ENCODE measurements at places on chromosomes 2 and 18. TPM values are rescaled to one million over a fixed set of nuclear protein-coding genes. Genes with fewer than 3 reads are reported as not detected.
A peak's percentile ranks its signal among the peaks of the same experiment; 100 is the strongest.

DNA sequence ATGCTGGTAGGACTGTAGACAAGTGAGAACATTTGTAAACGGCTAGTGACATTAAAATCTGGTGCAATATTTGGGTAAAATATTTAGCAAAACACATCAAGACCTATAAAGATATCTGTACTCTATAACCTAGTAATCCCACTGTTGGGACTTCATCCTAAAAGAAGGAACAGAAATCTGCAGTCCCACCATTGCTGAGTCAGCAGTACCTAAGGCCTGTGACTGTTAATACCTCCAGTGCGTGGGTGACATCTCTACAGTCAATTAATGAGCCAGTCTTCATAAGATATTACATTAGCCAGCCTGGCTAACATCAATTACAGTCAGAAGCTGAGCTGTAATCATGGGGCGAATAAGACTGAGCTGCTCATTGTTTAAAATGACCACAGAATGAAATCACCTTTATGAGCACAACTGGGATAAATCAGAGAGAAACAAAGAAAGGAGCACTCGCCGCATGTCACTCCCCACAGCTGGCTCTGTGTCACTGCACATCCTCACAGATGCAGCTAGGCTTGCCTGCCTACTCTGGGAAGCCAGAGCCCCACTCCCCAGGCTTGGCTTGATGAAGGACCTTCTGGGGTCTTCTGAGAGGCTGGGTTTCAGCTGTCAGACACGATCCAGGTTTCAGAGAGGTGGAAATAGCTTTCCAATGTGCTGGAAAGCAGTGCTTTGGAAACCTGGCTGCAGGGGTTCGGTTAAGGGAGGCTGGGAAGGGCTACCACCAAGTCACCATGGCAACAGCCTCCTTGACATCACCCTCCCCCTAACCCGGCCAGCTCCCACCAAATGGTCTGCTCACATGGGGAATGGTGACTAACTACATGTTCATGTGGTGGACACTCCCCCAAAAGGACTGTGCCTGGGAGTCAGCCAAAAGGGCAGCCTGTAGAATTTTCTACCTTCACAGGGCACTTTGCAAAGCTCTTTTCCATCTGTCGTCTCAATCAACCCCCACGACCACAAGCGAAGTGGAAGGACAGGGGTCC lies 145.0 kb downstream of the ZBTB7C start:
- H3K27ac ChIP-seq: no peak overlapping the region
- H3K4me1 ChIP-seq: no peaks in the 10 kb centered on the region
- DNase-seq: no peak
- no peaks in the 10 kb centered on the region for H3K36me3 ChIP-seq
- H3K4me3 ChIP-seq: no peak overlapping the region

- no peaks in the 10 kb centered on the region for H3K27me3 ChIP-seq
- H3K36me3 ChIP-seq: no peaks in the 10 kb centered on the region
- H3K4me3 ChIP-seq: no peak overlapping the region
- H3K4me1 ChIP-seq: no peaks in the 10 kb centered on the region
- H3K27ac ChIP-seq: no peak overlapping the region
- no peak for DNase-seq
Measured at GRCh38 chr18:69035756-69036155, 237.9 kb downstream of the CCDC102B start.

DNA sequence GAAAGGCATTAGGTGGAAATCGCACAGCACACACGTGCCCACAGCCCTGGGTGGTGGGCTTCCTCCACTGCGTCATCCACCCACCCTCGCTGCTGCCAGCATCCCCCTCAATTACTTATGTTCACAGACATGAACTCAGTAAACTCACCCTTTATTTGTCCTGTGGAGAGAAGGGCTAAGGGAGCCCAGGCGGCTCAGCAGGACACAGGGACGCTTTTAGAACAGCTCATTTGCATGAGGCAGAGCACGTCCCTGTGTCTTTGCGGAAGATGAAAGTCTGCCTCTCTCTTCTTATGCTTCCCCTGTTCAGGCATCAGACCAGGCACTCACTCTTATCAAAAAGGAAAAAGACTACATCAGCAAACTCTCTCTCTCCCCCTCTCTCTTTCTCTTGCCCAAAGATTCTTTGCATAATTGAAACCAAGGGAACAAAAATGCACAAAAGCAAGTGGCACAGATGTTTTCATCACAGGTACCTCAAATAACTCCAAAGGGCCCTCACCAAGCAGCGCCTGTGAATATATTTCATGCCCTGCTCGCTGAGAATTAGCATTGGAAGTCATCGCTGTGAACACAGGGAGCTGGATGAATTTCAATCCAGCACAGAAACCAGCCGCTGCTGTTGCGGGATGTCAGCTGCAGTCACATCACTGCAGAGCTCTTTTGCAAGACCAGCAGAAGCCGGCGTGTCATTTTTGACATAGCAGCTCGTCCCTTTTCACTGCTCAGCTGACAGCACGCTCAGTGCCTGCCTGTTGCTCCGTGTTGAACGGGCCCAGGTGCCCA lies 376.3 kb upstream of the MYT1L start:
- no peaks in the 10 kb centered on the region for H3K36me3 ChIP-seq
- H3K27ac ChIP-seq: no peak overlapping the region
- no peak overlapping the region for H3K4me3 ChIP-seq
- DNase-seq: no peak
- H3K4me1 ChIP-seq: no peaks in the 10 kb centered on the region

ALPI gene
- total RNA-seq: not detected

DNA sequence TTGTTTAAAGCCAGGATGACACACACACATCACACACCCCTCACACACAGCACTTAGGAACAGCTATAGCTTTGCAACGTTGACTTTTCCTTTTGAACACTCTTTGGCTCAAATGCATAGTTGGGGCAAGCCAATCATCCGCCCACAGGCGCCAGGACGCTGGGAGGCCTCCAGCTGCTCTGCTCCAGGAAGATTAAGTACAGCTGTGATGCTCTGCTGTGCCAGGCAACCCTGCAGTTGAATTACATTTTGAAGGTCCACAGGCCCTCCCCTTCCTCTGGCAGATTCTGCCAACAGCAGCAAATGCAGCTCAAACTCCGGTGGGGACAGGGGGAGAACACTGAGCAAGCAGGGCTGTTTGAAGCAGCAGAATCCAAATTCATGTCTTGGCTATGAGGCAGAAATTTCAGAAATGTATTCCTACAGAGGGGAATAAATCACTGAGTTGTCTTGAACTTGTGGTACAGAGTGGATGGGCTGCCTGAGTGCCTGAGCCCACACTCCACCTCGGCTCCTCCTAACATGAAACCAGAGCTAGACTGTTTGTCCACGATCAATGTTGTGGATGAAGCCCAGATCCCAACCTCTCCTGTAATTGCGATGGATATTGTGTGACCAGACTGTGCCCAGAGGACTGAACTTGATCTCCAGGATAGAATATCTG lies 86.5 kb upstream of the PPP1CB start:
- DNase-seq: peak; percentile 60
- H3K4me3 ChIP-seq: no peak overlapping the region
- H3K27me3 ChIP-seq: no peaks in the 10 kb centered on the region
- H3K4me1 ChIP-seq: peaks cover 34% of the 10 kb centered on the region

DNA sequence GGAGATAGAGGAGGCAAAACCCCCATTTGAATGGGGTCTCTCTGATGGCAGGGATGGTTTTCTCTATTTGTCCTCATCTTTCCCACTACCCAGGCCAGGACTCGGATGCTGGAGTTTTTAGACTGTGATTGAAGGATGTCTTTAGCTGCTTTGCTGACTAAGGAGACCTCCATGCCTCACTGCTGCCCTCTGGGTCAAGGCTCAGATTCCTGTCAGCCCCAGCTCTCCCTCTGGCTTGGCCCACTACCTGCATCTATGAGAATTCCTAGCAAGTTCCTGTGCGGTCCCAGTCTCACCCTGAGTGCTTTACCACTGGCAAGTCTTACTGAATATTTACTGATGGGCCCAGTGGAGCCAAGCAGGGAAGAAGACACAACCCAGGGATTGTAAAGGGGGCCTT lies 184.0 kb downstream of the CELF4 start:
- H3K27ac ChIP-seq: no peak overlapping the region
- H3K36me3 ChIP-seq: no peaks in the 10 kb centered on the region
- H3K4me3 ChIP-seq: no peak overlapping the region
- peaks cover 5% of the 10 kb centered on the region for H3K27me3 ChIP-seq
- no peaks in the 10 kb centered on the region for H3K4me1 ChIP-seq
- DNase-seq: no peak

- no peak overlapping the region for H3K27ac ChIP-seq
- H3K4me3 ChIP-seq: no peak overlapping the region
- no peaks in the 10 kb centered on the region for H3K27me3 ChIP-seq
- H3K36me3 ChIP-seq: no peaks in the 10 kb centered on the region
- H3K4me1 ChIP-seq: peaks cover 8% of the 10 kb centered on the region
Measured at GRCh38 chr2:181988154-181988924, 2.7 kb downstream of the PPP1R1C start.

PRSS56 gene
- not detected for total RNA-seq

DNA sequence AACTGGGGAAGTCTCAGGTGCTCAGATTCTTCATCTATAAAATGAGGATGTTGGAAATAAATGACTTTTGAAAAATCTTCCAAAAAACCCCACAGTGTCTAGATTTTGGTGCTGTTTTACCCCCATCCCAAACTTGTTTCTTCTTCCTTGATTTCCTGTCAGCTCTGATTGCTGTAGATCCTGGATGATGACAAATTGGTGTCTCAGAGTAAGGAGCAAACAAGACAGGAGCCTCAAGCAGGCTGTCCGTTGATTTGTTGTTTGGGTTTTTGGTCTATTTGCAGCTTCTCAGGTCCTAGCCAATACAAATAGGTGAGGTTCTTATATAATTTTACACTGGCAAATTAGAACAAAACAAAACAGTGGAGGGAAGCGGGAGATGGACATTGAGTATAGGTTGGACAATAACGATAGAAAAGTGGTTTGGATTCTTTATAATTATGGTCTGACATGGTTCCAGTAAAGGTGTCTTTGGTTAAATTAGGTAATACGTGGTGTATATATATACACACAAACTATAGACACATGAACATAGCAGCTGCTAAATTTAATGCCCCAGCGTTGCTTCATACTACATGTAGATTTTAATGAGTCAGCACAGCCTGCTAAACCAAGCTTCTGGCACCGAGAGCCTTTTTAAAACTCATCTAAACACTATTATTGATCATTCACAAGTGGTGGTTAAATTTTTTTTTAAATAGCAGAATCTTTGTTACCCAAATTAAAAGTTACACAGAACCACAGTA lies 142.5 kb downstream of the FMNL2 start:
- peaks cover 2% of the 10 kb centered on the region for H3K4me1 ChIP-seq
- no peaks in the 10 kb centered on the region for H3K36me3 ChIP-seq
- no peaks in the 10 kb centered on the region for H3K27me3 ChIP-seq
- no peak overlapping the region for H3K27ac ChIP-seq
- DNase-seq: no peak
- no peak overlapping the region for H3K4me3 ChIP-seq

ACMSD gene
- total RNA-seq: not detected

DNMT3A gene
- 35.6 TPM for total RNA-seq

GRCh38 chr2:38581193-38582147 lies 21.3 kb downstream of the HNRNPLL start:
- no peak overlapping the region for H3K27ac ChIP-seq
- peak; percentile 60 for DNase-seq
- H3K4me1 ChIP-seq: peaks cover 7% of the 10 kb centered on the region
- no peaks in the 10 kb centered on the region for H3K27me3 ChIP-seq
- peaks cover 67% of the 10 kb centered on the region for H3K36me3 ChIP-seq

GRCh38 chr2:158395166-158395565 lies 61.4 kb downstream of the CCDC148 start:
- no peak overlapping the region for H3K4me3 ChIP-seq
- H3K27me3 ChIP-seq: no peaks in the 10 kb centered on the region
- no peak overlapping the region for H3K27ac ChIP-seq

DNA sequence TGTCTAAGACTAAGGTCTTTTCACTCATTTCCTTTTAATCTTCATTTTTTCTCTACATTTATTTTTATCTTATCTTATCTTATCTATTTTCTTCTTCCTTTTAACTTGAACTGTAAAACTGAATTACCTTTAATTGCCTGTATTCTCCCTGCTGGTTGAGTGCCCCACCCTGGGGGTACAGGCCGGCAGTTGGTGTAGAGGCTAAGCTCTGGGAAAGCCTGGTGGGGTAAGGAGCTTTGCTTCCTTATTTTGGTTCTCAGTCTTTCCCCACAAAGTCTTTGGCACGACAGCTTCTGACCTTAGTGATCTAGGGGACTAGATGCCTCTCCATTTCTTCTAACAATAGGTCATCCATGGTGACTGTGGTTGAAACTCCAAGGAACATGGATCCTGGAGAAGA lies 26.8 kb upstream of the HAAO start:
- no peak overlapping the region for H3K4me3 ChIP-seq
- H3K4me1 ChIP-seq: no peaks in the 10 kb centered on the region
- H3K36me3 ChIP-seq: no peaks in the 10 kb centered on the region

DNA sequence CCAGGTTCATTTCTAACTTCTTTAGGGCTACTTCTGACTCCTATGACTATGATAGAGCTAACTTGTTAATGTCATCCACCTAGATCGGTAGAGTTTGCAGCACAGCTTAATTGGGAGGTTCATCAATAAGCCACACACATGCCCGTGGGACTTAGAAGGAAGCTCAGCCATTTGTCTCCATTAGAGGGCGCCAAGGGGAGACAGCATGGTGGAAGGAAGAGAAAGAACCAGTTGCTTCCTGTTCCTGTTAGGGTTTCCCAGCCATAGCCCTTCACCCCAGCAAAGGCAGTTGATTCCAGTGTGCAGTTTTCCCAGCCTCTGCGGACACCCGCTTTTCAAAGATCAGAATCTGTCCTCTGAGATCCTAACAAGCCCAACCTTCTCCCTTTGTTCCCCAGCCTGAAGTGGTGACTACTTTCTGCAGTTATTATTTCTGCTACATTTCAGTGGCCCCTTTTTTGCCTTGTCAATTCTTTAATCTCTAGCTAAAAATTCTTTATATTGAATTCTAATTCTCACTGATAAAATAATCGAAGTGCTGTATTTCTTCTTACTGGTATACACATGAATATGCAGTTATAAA lies 30.3 kb downstream of the MAIP1 start:
- H3K36me3 ChIP-seq: no peaks in the 10 kb centered on the region
- no peak overlapping the region for H3K4me3 ChIP-seq
- no peaks in the 10 kb centered on the region for H3K27me3 ChIP-seq
- no peak overlapping the region for H3K27ac ChIP-seq
- peak; percentile 60 for DNase-seq
- H3K4me1 ChIP-seq: no peaks in the 10 kb centered on the region

OR6B2 gene
- total RNA-seq: not detected

- H3K36me3 ChIP-seq: no peaks in the 10 kb centered on the region
- no peaks in the 10 kb centered on the region for H3K4me1 ChIP-seq
- no peak overlapping the region for H3K4me3 ChIP-seq
- DNase-seq: no peak
Measured at GRCh38 chr2:68588589-68588988, 54.8 kb upstream of the PROKR1 start.

RESP18 gene
- not detected for total RNA-seq

TMEM182 gene
- total RNA-seq: 3.7 TPM

M1AP gene
- total RNA-seq: 1.8 TPM

Measured in lower lobe of right lung (tissue), 2 donors.